ENCODE measurements at places on chromosomes 5 and 9.
A peak's percentile ranks its signal among the peaks of the same experiment; 100 is the strongest.

GRCh38 chr9:97487107-97487506, 14.4 kb upstream of the TMOD1 start:
- peak; percentile 30 for DNase-seq

DNA sequence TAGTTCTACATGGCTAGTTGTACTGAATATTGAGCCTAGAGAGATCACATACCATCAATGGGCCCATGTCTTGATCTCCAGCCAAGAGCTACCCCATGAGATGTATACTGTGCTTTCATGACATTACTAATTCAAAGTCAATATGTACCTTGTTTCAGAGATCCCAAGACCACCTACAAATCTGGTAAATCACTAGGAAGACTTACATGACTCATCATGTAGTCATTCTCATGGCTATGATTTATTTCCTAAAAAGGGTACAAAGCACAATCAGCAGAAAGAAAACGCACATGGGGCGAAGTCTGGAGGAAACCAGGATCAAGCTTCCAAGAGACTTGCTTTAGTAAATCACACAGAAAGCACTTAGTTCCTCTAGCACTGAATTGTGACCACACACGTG, 103.0 kb downstream of the PCSK5 start:
- no peak for DNase-seq

DNA sequence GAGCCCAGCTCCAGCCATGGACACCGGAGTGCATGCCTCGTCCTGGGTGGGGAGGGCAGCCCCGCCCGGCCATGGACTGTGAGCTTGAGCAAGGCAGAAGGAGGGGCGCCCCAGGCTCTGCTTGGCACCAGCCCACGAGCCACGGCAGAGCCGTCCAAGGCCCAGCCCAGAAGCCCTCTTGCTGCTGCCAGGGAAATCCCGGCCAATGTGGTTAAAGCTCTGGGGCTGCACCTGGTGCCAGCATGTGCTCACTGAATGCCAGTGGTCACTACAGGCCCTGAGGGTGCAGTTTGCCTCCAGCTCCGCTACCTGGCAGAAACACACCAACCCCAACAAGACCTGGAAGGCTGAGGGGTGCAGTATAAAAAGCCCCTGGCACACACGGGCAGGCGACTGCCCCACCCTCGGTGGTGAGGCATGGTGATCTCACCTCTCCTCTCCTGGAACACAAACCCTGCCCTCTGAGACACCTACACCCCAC, 11.8 kb downstream of the BRD3 start:
- peak; percentile 65 for DNase-seq

- DNase-seq, result peak; percentile 40
Observed at GRCh38 chr5:57174128-57174889, 450 bp downstream of the GPBP1 start.

DNA sequence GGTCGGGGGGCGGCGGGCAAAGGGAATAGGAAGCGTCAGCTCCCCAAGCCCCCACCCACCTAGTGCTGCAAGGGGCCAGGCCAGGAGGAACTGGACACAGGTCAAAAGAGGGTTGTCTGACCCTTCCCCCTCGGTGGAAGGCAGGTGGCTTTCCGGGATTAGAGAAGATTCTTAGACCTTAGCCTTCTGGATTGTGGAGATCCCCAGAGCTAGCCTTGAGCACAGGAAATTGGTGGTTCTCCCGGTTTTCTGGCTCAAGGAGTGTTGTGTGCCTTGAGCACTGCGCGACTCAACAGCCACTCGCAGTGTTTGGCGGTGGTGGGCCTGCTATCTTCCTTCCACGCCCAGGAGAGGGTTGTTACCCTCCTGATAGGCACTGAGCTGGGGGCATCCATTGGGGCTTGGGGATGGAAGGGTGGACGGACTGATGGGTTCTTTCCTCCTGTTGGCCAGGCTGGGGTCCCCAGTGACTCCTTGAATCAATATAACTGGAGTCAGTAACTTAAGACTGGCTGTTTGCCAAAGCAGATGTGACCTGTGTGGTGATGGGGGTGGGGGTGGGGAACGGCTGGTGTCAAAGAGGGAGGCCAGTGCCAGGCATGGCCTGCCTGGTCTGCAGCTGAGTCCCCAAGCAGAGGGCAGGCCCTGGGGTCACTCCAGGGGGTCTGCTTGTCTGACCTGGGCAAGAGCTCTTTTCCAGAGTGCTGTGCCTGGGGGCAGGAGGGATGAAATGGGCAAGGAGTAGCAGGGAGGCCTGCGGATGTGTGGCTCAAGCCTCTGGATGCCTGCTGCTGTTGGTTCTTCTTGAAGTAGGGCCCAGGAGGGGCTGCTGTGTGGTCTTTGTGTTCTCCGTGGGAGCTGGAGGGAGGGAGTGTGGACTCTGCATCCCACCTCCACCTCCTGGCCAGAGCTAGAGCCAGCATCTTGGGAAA, 2.1 kb downstream of the FGF18 start:
- DNase-seq, result no peak

Data from EL (cell line).